ENCODE measurements at places on chromosomes 3 and 15.

DNA sequence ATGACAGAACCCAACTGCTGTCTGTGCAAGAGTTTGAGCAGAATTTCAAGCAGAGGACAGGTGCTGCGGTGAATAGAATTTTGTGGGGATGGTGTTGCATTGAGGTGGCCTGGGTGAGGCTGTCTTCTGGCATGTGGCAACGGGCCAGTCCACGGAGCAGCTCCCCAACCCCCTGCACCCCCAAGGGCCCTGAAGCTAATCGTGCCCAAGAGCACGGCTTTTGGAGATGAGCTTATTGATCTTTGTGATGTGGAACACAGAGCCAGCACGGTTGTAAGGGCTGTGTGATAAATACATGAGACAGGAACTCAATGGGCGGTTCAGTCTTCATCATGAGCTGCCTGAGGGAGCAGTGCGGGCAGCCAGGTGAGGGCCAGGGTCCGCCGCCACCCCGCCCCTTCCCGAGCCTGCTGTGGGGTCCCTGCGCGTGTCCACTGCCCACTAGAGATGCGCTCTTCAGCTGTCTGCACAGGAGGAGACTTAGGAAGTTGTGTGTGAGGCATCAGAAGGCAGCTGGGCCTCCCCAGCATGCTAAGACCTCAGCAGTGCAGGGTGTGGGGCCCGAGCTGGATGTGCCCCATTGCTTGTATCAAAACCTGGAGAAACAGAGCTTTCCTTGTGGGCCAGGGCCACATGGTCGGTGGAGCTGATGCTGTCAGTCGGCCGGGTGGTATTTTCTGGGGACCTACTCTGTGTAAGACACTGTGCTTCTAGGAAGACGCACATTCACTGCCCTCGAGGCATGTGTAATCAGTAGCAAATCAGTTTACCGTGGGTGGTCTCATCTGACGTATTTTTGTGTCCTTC is 90.5 kb downstream of the CHRNA7 start:
- no peak for DNase-seq

- no peak for DNase-seq
Observed at GRCh38 chr3:195087328-195087727, 183.6 kb downstream of the XXYLT1 start.

GRCh38 chr3:105502333-105502732 is 135.6 kb downstream of the ALCAM start:
- DNase-seq: peak; percentile 7

DNA sequence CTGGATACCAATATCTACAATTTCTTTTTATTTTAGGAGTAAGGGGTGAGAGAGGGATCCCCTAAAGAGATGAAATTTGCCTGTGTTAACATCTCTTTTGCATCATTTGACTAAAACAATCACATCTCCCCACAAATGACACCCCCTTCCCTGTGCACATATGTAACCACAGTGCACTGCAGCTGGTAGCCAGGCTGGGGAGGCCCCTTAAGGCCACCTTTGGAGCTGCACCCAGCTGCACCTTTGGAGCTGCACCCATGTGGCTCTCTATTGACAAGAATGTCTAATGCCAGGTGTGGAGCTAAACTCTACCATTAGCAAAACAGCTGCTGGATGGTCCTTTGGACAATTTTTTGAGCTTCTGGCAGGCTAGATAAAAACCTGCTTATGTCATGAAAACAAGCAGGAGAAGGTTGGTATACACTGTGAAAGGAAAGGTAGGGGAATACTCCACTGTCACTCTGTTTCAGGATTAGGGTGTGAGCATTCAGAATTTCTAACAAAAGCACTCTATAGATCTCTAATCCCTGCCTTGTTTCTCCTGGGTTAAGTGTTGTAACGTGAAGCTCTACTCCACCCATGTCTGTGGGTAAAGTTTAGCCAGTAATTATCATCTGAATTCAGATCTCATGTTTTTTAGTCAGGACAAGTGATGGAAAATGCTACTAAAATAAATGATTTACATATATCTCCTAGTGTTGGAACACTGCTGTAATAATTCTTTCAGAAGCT is 52.1 kb downstream of the TFG start:
- peak; percentile 16 for DNase-seq

GRCh38 chr3:33355611-33356010 is 78.4 kb downstream of the FBXL2 start:
- DNase-seq: no peak

- DNase-seq: no peak
Observed at GRCh38 chr3:171350364-171350763, 109.8 kb downstream of the TNIK start.

Data from SK-MEL-5 (cell line).